Stimulated activated CD4-positive, alpha-beta T cell treated with anti-CD3 and anti-CD28 coated beads, Interleukin-4, amount 100 ng/mL, for 24 hours (primary cell): ENCODE measurements at places on chromosomes 13 and 19.

DNA sequence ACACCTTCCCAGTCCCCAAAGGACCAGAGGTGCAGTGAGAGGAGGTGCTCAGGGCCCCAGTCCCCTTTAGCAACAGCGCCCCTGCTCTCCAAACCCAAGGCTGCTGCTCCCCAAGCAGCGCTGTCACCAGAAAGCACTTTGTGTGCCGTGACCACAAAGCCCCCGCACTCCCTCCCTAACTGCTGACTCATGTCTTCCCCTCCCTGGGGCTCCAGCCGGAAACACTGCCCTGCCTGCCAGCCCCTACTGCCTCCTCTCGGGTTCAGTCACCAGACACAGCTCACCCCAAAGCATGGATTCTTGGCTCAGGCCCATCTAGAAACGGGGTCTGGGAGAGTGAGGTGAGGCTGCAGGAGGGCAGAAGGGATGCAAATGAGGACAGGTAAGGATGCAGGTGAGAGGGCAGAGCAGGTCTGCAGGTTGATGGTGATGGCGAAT, 4.9 kb upstream of the TNFSF14 start:
- peak; percentile 95 for DNase-seq

- DNase-seq, result no peak
These were observed 574.2 kb downstream of the TBC1D4 start for GRCh38 chr13:74907788-74908187.

GRCh38 chr19:19345232-19345631, 24.6 kb downstream of the MAU2 start:
- DNase-seq, result no peak

GRCh38 chr13:24682353-24682752, 2.1 kb downstream of the ATP12A start:
- no peak for DNase-seq

GRCh38 chr13:107361666-107362065, 793.7 kb upstream of the ARGLU1 start:
- no peak for DNase-seq
